ENCODE measurements at places on chromosomes 13 and 19. TPM values are rescaled to one million over a fixed set of nuclear protein-coding genes. Genes with fewer than 3 reads are reported as not detected.

DNA sequence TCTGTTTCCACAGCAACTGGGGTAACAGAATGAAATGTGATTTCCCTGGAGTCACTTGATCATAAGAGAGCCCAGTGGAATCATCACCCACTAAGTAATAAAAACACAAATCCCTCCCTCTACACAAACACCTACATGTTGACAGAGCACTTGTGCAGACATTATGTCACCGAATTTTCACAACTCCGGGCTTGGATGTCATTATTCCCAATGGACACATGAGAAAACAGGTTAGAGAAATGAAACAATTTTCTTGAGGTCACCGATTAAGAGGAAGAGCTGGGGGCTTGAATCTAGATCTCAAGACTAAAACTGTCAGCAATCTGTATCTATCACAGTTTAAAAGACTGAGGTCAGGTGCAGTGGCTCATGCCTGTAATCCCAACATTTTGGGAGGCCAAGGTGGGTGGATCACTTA is 3.1 kb downstream of the XRCC1 start:
- no peak for DNase-seq

RYR1 gene
- total RNA-seq = not detected

- peak; percentile 73 for DNase-seq
Measured at GRCh38 chr13:21932996-21933395, 262.1 kb downstream of the FGF9 start.

C1QTNF9B gene
- not detected for total RNA-seq

DNA sequence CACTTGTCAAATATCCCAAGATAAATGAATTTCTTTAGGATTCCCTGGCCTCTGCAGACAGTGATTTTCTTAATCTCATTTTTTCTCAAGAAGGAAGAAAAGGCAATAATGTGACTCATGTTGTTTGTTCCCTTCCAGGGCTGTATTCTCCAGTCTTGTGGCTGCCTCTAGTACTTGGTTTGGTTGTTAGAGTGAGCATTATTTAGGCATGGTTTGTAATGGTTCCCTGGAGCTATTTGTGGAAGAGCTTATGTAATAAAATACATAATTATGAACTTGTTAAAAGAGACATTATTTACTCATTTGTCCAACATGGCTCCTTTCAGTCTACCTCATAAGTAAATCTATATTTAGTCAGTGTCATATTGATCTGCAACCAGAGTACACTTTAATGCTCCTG is 270.4 kb downstream of the DCT start:
- DNase-seq = no peak
